Esophagus squamous epithelium (tissue), 5 donors: ENCODE measurements at places on chromosomes 6 and 20.

DNA sequence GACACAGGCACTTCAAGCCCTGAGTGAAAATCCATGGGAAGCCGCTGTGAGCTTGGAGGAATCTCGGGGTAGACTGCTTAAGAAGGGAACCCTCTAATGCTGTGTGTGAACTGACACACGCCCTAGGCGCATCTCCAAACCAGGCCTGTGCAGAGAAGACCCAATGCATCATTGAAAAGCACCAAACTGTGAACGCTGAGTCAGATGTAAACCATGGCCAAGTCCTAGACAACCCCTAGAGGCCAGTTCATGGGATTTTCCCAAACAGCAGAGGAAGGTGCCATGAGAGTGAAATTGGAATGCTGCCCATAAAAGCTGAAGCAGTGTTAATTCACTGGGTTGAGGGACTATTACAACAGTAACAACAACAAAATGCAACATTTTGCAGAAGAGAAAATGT, 296.5 kb downstream of the SMOC2 start:
- no peak for DNase-seq

DNA sequence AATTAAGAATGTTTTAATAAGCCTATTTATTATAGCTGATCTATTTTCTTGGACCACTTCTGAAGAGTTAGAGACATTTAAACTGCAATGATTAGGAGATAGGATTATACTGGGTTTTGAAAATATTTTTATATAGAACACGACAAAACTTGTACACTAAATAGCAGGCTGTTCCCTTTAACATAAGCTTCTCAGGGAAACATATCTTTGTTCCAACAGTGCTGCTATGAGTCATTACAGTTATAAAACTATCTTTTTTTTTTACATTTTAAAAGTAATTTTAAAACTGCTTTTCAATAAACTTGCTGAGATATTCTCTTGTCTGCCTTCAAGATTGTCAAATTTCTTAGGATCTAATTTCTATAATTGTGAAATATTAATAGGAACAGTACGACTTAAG, 389.1 kb downstream of the ARHGAP18 start:
- no peak for DNase-seq

- no peak for DNase-seq
Observed at GRCh38 chr20:24949756-24950127, 673 bp downstream of the CST7 start.

- DNase-seq, result no peak
Observed at GRCh38 chr6:7561153-7561964, 19.9 kb downstream of the DSP start.

GRCh38 chr20:23298926-23299672, 51.5 kb upstream of the NXT1 start:
- DNase-seq, result no peak

DNA sequence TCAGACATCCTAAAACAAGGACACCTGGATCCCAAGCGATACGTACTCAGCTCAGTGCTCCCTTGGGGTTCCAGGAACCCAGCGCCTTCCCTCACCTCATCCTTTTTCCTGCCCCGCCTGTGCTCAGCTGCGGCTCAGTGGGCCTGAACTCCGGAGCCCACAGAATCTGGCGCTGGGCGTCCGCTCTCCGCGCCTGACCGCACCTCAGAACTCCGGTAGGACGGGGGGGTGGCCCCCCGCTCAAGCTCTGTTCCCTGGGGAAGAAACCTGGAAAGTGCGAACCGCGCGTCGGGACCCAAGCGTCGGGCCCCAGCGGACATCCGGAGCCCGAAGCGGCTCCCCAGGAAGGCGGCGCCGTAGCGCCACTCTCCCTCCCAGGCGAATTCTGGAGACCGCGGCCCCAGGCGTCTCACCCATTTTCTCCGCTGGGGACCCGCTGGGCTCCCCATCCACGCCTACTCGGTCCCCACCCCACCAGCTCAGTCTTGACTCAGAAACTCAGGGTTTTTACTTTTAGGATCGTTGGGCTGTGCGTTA, 336 bp upstream of the LY6G5C start:
- no peak for DNase-seq

DNA sequence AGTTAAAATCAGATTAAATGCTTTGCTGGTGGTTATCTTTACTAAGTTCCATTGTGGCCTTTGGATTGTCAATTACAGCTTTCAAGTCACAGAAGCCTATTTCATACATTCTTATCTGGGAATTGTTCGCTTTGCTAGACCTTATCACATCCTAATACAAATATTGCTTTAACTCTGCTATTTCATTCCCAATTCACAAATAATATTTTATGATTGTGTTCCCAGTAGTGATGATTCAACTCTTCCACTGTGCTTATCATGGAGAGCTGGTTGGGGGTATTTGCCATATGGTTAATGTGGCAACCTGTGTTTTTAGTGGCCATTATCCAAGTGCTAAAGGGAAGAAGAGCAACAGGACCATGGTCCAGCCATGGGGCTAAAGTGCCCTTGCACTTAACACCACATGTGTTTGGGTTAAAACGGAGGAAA, 72.9 kb upstream of the GLP1R start:
- DNase-seq, result no peak

GRCh38 chr20:42567409-42567808, 622.3 kb downstream of the PTPRT start:
- no peak for DNase-seq

- DNase-seq, result no peak
Observed at GRCh38 chr6:38215651-38216311, 396.3 kb downstream of the ZFAND3 start.

DNA sequence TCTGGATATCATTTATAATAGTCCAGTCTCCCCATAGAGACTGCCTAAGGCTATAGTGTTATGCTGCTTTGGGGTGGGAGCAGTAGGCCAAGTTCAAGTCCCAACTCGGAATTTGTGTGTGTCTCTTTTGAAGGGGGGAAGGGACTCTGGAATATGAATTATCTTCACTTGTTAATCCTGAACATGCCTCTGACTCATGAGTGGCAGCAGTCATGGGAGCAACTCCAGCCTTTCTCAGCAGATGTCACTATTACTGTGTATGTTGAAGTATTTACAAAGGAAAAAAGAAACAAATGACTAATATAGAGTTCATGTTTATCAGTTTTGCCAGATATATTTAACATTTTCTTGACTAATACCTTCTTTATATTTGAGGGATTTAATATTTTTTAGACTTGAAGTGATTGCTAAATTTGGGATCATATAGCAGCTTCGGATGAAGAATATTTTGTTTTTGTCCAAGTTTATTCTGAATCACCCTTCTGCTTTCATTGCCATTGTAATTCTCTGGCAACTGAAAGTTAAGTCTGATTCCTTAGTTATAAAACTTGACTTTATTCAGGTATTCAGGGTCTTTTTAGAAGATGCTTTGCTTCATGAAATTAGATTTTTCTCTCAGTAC, 23.4 kb downstream of the FAM217A start:
- no peak for DNase-seq

GRCh38 chr20:62581806-62582205, 60.5 kb upstream of the SLCO4A1 start:
- no peak for DNase-seq

GRCh38 chr20:38225900-38226263, 34.7 kb downstream of the KIAA1755 start:
- DNase-seq, result no peak

DNA sequence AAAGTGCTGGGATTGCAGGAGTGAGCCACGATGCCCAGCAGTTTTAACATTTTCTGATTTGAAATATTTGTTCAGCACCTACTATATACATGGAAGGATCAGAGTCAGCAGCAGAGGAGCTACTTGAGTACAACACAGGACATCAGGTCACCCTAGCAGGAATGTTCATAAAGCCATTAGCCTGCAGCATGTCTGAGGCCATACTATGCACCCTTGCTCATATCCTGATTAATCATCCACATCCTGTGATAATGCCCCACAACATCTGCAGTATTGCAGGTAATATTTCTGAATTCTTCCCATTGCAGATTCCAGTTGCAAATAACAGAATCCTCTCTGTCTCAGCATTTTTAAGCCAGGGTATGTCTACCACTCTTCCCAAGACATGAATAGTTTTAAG, 171.0 kb upstream of the PRND start:
- DNase-seq, result no peak

GRCh38 chr6:89575562-89575960, 63.0 kb downstream of the LYRM2 start:
- DNase-seq, result no peak

- DNase-seq, result no peak
Observed at GRCh38 chr6:41730531-41731436, 4.6 kb downstream of the TFEB start.

DNA sequence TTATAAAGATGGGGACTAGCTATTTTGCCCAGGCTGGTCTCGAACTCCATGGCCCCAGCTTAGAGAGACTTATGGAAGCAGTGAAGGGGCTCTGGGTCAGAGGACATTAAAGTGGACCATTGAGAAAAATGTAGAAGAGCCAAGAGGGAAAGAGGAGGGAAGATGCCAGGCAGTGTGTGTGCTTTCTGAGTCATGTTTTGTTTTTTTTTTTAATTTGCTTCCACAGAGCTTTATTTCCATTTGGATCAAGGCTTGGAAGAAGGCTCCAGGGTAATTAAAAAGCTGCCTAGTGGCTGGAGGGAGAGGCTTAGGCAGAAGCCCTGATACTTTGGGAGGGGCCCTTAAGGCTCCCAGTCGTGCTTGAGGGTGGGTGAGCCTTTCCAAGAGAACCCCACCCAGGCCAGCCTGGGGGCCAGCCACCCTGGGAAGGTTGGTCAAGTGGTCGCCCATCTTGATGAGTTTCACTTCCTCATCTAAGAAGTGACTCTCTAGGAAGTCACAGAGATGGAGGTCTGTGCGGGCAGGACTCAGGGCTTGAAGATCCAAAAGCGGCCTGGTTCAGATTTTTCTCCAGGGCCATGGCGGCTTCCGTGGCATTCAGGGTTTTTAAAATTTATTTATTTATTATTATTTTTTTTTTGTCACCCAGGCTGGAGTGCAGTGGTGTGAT, 3.0 kb upstream of the ZNF335 start:
- no peak for DNase-seq

GRCh38 chr20:2213401-2213800, 82.4 kb upstream of the TGM3 start:
- DNase-seq, result no peak

- no peak for DNase-seq
Observed at GRCh38 chr6:5091210-5092069, 6.3 kb downstream of the PPP1R3G start.

DNA sequence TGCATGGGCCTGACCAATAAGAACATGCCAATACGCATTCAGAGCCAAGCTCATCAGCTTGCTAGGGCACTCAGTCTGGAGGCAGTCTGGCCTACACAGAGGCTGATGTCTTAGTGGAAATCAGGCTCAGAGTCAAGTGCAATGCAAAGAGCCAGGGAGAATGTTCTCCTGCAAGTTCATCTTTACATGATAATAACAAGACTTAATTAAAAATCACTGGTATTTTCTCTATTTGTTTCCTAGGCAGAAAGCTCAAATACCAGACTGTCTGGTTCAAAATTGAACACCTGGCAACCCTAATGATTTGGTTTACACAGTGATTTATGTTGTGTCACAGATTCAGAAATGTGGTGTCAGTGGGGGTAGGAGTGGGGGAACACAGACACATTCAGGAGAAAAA, 689.3 kb upstream of the FLRT3 start:
- DNase-seq, result no peak
